ENCODE measurements at places on chromosomes 4 and X.

GRCh38 chrX:130676861-130677260, 226.1 kb downstream of the ENOX2 start:
- DNase-seq: no peak

GRCh38 chr4:38449506-38450174, 214.4 kb upstream of the KLF3 start:
- no peak for DNase-seq

DNA sequence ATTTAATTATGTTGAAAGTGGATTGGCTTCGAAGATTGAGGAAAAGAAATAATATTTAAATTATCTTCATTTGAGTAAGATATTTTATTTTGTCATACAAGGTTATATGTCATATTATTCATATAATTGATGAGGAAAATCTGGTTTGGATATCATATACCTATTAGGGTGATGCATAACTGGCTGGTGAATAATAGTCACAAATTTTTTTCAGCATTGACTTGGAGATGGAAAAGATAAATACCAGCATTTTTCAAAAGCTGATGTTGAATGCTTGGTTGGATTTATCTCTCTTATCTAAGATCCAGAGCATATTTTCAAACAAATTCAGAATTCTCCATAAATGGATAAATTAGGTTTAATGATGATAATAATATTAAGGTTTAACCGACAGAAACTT, 93.5 kb upstream of the SLIT2 start:
- DNase-seq: no peak

GRCh38 chrX:124238268-124238667, 94.2 kb upstream of the TEX13D start:
- no peak for DNase-seq

GRCh38 chrX:151167791-151168345, 8.5 kb upstream of the GPR50 start:
- DNase-seq: no peak

DNA sequence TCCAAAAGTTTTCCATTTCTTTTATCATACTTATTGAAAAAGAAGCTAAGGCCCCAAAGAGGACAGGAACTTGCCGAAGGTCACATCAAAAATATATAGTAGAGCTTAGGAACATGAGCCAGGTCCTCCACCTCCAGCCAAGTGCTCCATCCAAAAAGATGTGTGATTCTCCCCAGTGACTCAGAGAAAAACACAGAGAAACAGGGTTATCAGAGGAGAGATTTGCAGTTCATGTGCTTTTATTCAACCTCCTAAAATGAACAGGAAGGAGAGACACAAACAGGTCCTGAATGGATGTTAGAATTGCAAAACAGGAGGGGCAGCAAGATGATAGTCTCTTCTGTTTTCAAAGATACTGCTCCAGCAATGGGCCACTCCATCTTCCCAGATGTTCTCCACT, 19.6 kb upstream of the FGF16 start:
- DNase-seq: no peak

DNA sequence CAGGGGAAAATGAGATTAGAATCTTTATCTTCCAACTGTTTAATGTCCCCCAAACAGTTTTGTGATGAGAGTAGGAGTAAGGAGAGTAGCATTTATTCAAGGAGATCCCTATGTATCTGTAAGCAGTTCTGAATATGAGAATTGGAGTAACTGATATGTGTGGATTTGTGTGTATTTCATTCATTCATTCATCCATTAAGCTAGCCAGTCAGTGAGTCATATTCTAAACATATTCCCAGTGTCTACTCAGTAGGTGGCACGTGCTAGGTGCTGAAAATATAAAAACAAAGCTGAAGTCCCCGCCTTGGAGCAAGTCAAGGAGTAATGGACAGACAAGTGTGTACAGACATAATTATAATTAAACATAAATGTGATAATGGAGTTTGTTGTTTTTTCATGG, 12.4 kb upstream of the STX18 start:
- DNase-seq: no peak

DNA sequence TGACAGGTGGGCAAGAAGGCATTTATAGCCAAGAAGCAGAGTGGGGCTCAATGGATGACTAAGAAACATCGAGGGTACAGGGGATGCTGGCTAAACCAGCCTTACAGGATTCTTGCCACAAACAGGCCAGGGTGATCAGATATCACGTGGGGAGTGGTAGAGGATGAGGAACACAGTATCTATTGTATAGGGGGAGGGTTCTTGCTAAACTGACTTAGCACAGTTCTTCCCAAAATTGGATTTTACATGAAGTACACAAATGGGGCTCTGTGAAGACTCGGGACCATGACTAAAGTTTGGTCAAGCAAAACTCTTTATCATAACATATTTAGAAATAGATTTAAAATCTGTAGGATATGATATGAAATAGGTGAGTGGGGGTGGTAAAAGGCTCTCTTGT, 144.0 kb upstream of the ATOH1 start:
- DNase-seq: no peak

DNA sequence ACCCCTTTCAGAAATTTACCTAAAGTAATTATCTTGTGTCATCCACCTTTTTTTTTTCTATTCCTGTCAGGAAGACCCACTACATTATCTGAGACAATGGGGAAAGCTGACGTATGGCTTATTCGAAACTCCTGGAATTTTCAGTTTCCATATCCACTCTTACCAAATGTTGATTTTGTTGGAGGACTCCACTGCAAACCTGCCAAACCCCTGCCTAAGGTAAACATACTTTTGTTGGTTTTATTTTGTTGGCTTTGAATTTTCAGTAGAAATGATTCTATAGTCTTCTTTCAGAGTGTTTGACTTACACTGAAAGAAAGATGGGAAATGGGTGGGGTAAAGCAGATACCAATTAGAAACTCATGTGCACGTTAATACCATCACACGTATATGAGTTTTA, 2.2 kb downstream of the UGT2B7 start:
- DNase-seq: no peak

GRCh38 chr4:143285696-143286437, 50.8 kb upstream of the GAB1 start:
- no peak for DNase-seq

DNA sequence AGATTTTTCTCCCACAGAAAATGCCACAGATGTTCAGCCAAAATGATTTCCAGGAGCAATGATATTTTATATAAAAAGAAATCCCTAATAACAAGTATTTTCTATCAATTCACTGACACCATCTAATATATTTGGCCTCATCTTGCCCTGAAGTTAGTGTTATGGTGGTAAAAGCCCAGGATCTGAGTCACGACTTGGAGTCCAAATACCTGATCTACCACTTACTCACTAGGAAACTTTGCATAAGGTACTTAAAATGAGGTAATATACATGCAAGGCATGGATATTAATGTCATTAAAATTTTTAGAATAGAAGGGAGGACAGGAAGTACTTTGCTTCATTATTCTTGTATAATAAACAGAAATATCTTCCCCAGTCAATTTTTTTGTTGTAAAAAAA, 16.3 kb downstream of the PPP3CA start:
- DNase-seq: no peak

- no peak for DNase-seq
Measured at GRCh38 chrX:13381514-13381913, 61.7 kb upstream of the ATXN3L start.

DNA sequence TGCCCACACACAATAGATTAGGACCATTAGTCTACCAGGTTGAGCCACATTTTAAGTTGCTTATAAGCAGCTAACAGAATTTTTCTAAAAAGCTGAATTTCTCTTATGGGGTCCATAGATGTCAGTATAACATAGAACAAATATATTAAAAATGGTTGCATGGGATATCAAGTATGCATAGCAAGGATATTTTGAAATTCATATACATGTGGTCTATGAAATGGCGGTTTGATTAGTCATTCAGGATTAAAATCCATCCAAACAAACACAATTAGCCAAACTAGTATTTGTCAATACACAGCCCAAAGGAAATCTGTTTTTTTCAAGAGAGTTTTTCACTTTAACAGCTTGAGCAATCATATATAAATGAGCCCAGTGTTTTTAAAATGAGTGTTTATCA, 33.5 kb upstream of the AMOT start:
- no peak for DNase-seq

DNA sequence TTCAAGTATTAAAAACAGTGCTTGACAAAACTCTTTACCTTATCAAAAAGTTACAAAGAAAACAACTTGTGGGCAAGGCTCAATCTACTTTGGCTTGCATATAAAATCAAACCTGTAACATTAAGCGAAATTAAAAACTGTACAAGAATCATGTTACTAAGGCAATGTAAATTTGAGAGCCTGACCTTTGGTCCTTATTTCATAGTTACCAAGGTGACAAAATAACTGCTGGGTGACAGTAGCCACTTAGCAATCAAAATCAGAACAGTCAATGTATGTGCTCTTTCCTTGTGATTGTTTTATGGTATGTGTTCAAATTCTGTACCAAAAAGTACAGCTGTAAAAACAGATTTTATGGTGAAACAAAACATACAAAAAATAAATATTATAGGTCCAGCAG, 204.0 kb downstream of the RASL11B start:
- DNase-seq: no peak

DNA sequence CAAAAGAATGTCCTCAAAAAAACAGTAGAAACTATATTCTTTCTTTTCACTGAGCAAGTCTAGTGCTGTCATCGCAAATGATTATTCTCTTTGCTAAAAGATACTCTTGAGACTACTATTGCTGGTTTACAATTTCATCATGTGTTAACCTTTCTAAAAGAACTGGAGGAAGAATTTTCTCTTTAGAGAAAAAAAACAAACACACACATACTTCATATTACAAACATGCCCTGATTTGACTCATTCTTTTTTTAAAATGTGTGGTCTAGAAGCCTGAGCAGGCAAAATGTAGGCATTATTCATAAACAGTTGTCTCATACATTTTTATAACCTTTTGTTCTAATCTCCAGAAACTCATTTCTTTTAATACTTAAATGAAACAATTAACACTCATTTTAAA, 60.6 kb upstream of the FAT4 start:
- no peak for DNase-seq

- no peak for DNase-seq
Measured at GRCh38 chrX:41005445-41005992, 79.7 kb upstream of the USP9X start.

DNA sequence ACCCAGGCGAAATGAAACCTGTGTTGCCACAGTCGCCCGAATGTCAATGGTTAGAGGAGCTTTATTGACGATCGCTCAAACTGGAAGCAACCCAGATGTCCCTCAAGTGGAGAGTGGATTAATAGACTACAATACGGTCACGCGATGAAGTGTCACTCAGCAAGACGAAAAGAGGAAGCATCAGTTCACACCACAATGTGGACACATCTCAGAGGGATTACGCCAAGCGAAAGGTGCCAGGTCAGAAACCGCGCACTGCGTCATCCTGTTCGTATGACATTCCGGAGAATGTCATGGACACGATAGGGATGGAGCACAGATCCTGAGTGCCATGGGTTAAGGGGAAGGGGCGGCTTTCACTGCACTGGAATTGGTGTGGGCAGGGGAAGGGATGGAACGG, 111.7 kb downstream of the HMX1 start:
- DNase-seq: no peak

GRCh38 chr4:168560184-168561180, 63.6 kb downstream of the PALLD start:
- DNase-seq: no peak

GRCh38 chr4:169114341-169114974, 104.4 kb upstream of the CBR4 start:
- DNase-seq: no peak

GRCh38 chrX:49183701-49184281, 2.4 kb downstream of the PRICKLE3 start:
- DNase-seq: no peak

DNA sequence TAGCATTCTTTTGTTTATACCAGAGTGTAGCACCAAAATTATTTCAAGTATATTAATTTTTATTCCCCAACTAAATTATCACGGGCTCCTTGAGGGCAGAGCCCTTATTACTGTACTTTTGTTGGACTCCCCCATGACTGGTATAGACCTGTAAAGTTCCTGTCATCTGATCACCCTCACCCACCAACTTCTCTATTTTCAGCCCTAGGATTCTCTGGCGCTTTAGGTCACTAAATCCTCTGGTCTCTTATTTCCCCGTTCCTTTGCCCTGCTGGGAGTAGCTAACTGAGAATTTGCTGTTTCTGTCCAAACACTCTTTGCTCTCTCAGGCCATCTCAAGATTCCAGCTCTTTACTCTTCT, 3.2 kb upstream of the XKRX start:
- DNase-seq: no peak

GRCh38 chr4:6335040-6335590, 65.5 kb downstream of the WFS1 start:
- no peak for DNase-seq
